ENCODE measurements at places on chromosomes 12 and 14. TPM values are rescaled to one million over a fixed set of nuclear protein-coding genes. Genes with fewer than 3 reads are reported as not detected.

PLD4 gene
- total RNA-seq, result 3.1 TPM

TSPAN31 gene
- total RNA-seq, result 59.1 TPM

NEUROD4 gene
- total RNA-seq, result 367 TPM

MYH6 gene
- total RNA-seq, result 0.49 TPM

AICDA gene
- total RNA-seq, result 0.66 TPM

SLC2A13 gene
- total RNA-seq, result 28.0 TPM

AMDHD1 gene
- total RNA-seq, result 5.8 TPM

KERA gene
- total RNA-seq, result 52.3 TPM

SLC17A8 gene
- 3.6 TPM for total RNA-seq

ZFHX2 gene
- 1.6 TPM for total RNA-seq

FOXN4 gene
- total RNA-seq, result 3.4 TPM

FAM186B gene
- total RNA-seq, result 0.44 TPM

BCL11B gene
- 4.4 TPM for total RNA-seq
